ENCODE measurements at places on chromosomes 6 and 20. TPM values are rescaled to one million over a fixed set of nuclear protein-coding genes. Genes with fewer than 3 reads are reported as not detected.
A peak's percentile ranks its signal among the peaks of the same experiment; 100 is the strongest.

DNA sequence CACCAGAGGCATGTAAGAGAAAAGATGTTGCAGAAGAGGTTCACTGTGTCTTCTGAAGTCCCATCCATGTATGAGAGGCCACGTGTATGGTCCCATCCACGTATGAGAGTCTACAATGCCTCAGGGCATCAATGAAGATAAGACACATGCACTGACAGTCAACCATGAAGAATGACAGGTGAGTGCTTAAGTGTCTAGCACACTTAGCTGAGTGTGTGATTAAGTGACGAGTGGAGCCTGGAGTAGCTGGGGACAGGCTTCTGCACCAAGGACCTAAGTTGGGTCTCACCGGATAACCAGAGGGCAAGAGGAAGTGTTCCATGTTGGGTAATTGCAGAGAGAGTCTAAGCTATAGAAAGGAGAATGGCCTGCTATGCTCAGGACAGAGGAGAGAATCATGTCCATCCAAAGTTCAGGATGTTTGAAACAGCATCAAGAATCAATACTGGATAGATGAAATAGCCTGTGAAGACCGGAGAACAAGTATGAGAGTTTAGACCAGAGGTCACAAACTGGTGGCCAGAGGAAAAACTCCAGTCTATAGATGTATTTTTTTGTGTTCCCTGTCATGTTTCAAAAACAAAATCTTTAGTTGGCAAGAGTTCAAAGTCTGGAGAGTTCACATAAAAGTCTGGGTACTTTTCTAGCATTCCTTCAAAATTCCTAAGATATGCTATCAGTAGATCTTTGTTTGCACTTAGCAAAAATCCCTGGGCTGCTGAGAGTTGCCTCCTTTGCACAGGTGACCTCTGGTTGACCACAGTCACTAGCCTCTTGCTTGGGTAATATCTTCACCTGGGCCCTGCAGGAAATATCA, 165.8 kb downstream of the KIF16B start:
- no peak overlapping the region for H3K4me3 ChIP-seq
- no peaks in the 10 kb centered on the region for H3K27me3 ChIP-seq
- no peaks in the 10 kb centered on the region for H3K36me3 ChIP-seq
- no peaks in the 10 kb centered on the region for H3K4me1 ChIP-seq
- H3K27ac ChIP-seq: no peak overlapping the region
- DNase-seq: no peak

- peak; percentile 73 for DNase-seq
Observed at GRCh38 chr20:48621376-48622078, 206.3 kb downstream of the PREX1 start.

GRCh38 chr20:20340443-20340842, 27.5 kb upstream of the INSM1 start:
- no peaks in the 10 kb centered on the region for H3K27me3 ChIP-seq
- peak; percentile 57 for DNase-seq
- no peaks in the 10 kb centered on the region for H3K4me1 ChIP-seq
- no peaks in the 10 kb centered on the region for H3K36me3 ChIP-seq
- H3K4me3 ChIP-seq: no peak overlapping the region
- no peak overlapping the region for H3K27ac ChIP-seq

DNA sequence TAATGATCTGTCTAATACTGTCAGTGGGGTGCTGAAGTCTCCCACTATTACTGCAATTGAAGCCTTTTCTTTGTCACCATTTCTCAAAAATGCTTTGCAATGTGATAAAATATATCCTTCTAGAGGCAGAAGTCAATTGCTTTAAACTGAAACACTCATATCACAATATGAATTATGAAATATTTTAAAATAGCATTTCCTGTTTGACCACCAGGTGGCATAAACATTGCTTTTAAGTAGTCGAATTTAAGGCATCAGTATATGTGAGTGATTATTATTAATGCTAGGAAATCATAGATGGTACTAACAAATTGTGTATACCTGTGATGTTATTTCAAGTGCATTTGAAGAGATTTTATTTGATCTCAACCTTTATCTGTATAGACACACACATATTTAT, 87.5 kb downstream of the MEI4 start:
- H3K36me3 ChIP-seq: no peaks in the 10 kb centered on the region
- no peak for DNase-seq
- no peaks in the 10 kb centered on the region for H3K4me1 ChIP-seq
- H3K27ac ChIP-seq: no peak overlapping the region
- no peaks in the 10 kb centered on the region for H3K27me3 ChIP-seq

DNA sequence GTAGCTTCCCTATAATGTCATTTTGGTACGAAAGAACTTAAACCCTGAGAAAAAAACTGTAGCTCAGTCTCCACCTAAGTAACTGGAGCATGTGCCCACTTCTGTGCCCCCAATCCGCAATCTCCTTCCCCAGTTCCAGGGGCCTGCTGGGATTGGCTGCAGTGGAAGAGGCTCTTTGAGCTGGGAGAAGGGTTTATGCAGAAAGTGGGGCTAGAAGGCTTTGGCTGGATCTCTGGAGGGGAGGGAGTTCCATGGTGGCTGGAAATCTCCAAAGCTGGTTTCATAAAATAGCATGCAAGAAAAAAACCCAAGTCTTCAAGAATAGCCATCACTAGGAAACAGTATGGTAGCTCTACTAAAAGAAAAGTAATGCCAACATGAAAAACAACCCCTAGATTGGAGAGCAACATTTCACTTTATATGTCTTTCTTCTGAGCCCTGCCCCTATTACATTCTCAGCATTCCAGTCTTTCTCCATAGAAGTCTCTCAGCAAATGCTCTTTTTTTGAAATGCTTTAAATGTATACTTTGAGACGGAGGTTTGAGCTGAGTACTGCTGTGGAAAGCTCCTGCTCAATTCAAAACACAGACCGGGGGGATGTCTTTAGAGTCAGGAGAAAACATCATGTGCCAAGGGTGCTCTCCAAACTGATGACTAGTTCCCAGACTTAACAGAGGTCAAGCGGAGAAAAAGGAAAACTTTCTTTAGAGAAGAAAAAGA, 36.0 kb upstream of the FOXO3 start:
- H3K4me3 ChIP-seq: no peak overlapping the region
- no peaks in the 10 kb centered on the region for H3K36me3 ChIP-seq
- no peaks in the 10 kb centered on the region for H3K4me1 ChIP-seq
- DNase-seq: no peak
- no peaks in the 10 kb centered on the region for H3K27me3 ChIP-seq

DNA sequence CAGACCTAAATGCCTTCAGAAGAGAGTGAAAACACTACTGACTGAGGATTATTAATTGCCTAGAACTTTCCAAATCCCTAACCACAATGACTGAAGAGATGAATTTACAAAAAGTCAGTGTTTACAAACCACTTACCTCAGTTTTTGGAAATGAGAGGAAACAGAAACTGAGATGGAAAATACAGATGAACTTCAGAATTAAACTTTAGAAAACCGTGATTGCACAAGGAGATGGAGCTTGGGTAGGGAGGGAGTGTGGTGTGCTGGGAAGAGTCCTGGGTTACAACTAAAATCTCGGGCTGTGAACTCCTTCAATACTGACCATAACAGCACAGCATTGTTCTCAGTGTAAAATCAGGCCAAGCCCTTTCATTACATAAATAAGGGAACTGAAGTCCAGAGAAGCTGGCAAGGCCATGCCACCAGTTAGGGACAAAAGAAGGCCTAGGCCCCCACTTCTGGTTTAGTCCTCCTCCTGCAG, 4.0 kb downstream of the ELMO2 start:
- H3K4me1 ChIP-seq: peaks cover 89% of the 10 kb centered on the region
- peak overlapping the region; percentile 88 for H3K27ac ChIP-seq
- no peak overlapping the region for H3K4me3 ChIP-seq
- DNase-seq: no peak
- H3K36me3 ChIP-seq: no peaks in the 10 kb centered on the region

- H3K27ac ChIP-seq: peak overlapping the region; percentile 10
- no peak for DNase-seq
- H3K27me3 ChIP-seq: no peaks in the 10 kb centered on the region
- peaks cover 13% of the 10 kb centered on the region for H3K36me3 ChIP-seq
- H3K4me3 ChIP-seq: no peak overlapping the region
- H3K4me1 ChIP-seq: peaks cover 33% of the 10 kb centered on the region
Observed at GRCh38 chr6:158040051-158040803, 58.6 kb downstream of the SYNJ2 start.

DNA sequence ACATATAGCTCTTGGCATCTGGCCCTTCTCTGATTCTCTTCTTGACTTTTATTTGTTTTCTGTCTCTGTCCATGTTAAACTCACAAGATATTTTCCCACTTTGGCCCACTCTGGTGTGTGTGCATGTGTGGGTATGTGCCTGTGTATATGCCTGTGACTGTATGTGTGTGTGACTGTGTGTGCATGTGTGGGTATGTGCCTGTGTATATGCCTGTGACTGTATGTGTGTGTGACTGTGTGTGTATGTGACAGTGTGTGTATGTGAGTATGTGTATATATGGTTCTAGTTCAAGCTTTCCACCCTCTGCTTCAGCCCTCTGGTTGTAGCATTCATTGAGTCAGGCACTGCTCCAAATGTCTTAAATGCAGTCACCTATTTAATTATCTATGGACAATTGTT, 88.6 kb upstream of the GGTLC1 start:
- DNase-seq: no peak
- no peaks in the 10 kb centered on the region for H3K27me3 ChIP-seq
- H3K27ac ChIP-seq: no peak overlapping the region

DNA sequence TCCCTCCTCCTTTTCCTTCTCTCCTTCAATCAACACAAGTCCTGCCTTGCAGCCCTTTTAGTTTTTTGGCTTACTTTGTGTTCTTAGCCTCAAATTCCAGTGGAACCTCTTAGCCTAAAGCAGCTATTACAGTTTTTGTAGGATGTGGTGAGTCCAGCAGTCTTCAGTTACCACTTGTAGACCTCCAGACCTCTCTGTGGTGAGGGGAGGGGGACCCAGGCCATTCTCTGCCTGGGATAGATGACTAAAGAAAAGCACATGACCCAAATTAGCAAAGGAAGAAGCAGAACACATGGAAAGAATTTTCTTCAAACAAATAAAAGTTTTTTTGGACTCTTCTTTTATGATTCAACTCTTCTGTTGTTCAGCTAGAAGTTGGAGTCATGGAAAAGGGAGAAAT, 246.5 kb downstream of the HAO1 start:
- H3K27me3 ChIP-seq: no peaks in the 10 kb centered on the region
- H3K27ac ChIP-seq: no peak overlapping the region
- no peak overlapping the region for H3K4me3 ChIP-seq
- DNase-seq: no peak
- no peaks in the 10 kb centered on the region for H3K4me1 ChIP-seq

- no peaks in the 10 kb centered on the region for H3K4me1 ChIP-seq
- no peaks in the 10 kb centered on the region for H3K36me3 ChIP-seq
- no peak overlapping the region for H3K27ac ChIP-seq
- H3K4me3 ChIP-seq: no peak overlapping the region
Observed at GRCh38 chr6:64330694-64331307, 695.2 kb downstream of the PHF3 start.

DNA sequence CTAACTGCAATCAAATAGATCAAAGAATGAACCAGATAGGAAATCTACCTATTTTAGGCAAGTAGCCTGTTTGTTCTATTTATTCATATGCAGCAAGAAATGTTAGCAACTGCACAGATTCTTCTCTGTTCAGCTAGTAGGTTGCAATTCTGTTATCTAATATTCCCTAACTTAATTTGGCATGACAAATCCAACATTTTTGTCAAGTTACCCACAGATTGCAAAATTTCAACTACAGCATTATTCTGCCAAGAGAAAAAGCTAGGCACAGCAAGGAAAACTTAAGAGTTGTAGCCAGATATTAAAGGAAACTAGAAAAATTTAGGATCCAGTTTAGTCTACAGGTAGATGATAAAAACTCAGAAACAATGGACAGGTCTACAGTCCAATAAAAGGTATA, 104.4 kb upstream of the SYNCRIP start:
- no peaks in the 10 kb centered on the region for H3K27me3 ChIP-seq
- no peaks in the 10 kb centered on the region for H3K4me1 ChIP-seq
- H3K27ac ChIP-seq: peak overlapping the region; percentile 45
- DNase-seq: no peak

GRCh38 chr6:17842014-17842776, 135.5 kb upstream of the NUP153 start:
- no peaks in the 10 kb centered on the region for H3K27me3 ChIP-seq
- H3K27ac ChIP-seq: no peak overlapping the region
- H3K4me3 ChIP-seq: no peak overlapping the region
- no peaks in the 10 kb centered on the region for H3K36me3 ChIP-seq

DNA sequence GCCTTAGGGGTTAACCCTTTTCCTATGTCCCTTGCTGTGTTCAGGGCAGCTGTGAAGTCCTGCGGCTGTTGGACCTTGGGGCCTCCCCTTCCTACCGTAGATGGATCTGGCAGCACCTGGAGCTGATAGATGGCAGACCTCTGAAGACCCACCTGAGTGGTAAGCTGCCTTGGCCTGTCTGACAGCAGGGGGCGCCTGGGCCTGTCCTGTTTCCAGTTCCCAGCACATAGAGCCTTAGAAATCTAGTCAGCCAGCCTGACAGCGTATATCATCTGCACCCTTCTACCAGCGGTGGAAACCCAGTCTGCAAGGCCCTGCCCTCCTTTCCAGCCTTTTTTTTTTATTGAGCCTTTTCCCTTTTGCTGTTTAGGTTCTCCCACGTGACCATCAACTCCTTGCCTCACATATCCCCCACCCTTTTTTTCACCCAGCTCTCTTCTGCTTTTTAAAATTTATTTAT, 26.6 kb downstream of the CNBD2 start:
- H3K36me3 ChIP-seq: no peaks in the 10 kb centered on the region
- no peaks in the 10 kb centered on the region for H3K4me1 ChIP-seq
- no peaks in the 10 kb centered on the region for H3K27me3 ChIP-seq
- H3K4me3 ChIP-seq: no peak overlapping the region

- DNase-seq: no peak
- no peaks in the 10 kb centered on the region for H3K36me3 ChIP-seq
- H3K27ac ChIP-seq: peak overlapping the region; percentile 80
- peaks cover 77% of the 10 kb centered on the region for H3K4me1 ChIP-seq
Observed at GRCh38 chr6:144353871-144354314, 68.8 kb downstream of the UTRN start.

DNA sequence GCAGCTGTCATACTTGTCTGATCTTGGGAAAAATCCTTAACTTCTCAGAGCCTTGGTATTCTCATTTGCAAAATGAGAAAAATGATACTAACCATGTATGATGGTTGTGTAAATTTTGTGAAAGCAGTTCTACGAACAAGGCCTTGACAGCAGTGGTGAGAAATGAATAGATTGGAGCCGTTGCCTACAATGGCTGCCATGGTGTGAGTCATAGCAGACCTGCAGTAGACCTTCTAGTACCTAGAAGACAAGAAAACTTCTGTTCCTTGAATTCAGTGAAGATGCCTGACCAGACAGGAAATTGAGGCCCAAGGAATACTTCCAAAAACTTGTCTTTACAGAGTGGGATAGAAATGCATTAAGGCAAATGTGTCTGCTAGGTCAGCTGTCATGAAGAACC, 338.9 kb downstream of the QKI start:
- H3K36me3 ChIP-seq: no peaks in the 10 kb centered on the region
- DNase-seq: no peak
- no peak overlapping the region for H3K4me3 ChIP-seq
- H3K27ac ChIP-seq: no peak overlapping the region
- H3K27me3 ChIP-seq: no peaks in the 10 kb centered on the region

The KIAA0408 gene
- 28.3 TPM for polyA plus RNA-seq

The EEF1A2 gene
- polyA plus RNA-seq: 0.28 TPM

The TFAP2C gene
- polyA plus RNA-seq: 3.5 TPM

The RFX6 gene
- polyA plus RNA-seq: 2.6 TPM

The NOTCH4 gene
- 46.6 TPM for polyA plus RNA-seq

All from left lung (tissue), 14 donors.